ENCODE measurements at places on chromosomes 6 and 20.

DNA sequence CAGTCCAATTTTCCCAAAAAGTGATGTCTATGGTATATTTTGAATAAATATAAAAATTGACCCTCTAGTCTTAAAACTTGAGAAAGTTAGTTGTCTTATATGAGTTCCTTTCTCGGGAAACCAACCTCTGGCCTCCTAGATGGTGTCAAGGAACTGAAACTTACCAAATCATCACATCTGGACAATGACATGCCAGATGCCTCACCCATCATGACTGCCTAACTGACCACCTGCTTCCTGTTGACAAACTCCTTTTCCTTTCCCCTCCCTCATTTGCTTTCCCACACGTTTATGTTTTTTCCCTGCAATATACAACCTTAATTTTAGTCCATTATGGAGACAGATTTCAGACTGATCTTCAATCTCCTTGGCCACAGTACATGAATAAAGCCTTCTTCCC is 731.0 kb downstream of the EPHA7 start:
- no peak for DNase-seq

DNA sequence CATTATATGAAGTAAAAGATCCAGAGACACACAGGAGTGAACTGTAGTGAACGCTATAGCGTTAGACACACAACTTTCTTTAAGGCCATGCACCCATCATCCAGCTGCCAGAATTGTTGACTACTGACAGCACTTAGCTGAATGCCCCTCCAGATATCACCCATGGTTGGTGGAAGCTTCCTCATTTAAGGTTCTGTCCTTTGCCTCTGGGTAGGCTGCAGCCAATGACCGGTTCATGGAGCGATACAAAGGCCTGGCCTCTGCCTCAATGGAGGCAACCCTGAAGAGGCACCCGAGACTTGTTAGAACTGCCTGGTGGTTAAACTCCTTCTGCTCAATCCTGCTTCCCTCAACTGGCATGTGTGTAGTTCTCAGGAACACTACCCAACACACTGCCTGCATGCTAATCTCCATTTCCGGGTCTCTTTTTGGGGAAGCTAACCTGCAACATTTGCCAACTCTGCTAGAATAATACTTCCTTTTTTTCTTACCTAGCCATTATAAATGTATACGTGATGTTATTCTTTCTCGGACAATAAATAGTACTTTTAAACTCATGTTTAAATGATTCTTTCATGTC is 49.8 kb upstream of the THEMIS start:
- no peak for DNase-seq

DNA sequence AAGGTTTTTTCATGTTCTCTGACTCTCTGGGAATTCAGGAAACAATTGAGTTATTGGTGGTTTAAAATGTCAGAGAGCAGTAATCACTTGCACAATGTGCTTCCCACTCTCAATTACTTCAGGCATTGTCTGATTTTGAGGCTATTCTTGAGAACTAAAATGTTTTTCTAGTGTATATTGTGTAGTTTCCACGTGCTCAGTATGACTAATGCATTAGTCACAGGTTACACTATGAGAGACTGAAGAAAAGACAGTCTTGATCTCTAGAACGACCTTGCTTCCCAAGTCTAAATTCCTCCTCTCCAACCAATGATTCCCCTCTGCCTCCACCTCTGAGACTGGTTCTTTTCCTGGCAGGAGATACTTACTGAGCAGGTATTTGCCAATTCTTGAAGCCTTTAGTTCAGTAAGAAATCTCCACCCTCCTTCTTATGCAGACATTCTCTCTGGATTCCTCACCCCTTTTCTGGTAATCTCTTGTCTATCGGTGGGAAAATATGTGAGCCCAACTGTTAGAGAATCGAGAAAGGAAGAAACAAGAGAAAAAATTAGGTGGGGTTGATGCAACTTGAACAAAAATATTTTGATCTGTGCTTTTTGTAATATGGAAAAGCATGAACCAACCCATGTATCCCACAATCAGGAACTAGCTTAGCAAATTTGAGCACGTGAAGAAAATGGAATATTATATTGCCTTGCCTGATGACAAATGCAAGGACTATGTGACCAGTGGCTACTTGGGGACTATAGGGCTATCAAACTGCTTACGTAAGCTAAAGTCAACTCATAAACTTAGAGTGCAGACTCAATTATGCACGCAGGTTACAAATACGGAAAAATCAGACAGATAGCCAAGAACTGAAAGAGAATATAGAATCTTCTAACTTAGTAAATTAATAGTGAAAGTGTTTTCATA is 61.1 kb upstream of the SLC22A16 start:
- DNase-seq = no peak

GRCh38 chr20:49846206-49846807 is 33.7 kb downstream of the SLC9A8 start:
- DNase-seq = no peak

DNA sequence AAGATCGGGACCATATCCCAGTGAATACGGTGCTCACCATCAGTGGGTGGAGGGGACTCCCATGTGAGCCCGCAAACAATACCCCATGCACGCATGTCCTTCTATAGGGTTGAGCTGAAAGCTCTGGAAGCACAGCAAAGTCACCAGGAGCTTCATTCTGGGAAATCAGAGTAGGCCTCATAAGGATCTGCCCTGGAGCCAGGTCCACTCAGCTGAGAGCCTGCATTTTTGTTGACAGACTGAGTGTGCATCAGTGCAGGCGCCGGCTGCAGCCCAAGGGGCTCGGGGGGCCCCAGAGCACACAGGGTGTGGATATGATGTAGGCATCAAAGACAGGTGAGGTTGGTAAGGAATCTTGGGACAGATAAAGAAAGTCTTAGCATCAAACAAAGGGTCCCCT is 79.8 kb upstream of the CD93 start:
- no peak for DNase-seq

DNA sequence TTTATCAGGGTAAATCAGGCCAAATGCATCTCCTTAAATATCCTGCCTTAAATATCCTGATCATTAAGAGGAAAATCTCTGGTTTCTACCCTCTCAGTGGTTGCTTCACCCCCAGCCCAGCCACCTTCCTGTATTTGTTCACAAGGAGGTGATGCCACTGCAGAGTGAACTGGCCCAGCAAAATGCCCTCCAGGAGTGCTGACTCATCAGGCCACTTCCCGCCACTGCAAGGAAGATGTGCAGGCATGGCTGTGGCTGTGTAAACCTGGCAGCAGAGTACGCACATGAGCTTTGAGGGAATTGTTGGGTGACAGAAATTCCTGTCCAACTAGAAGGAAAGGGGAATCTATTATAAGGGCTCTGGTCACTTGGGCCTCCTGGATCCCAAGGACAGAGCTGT is 13.8 kb downstream of the NQO2 start:
- DNase-seq = no peak

- DNase-seq = no peak
These were observed 39.4 kb downstream of the SLC9A8 start for GRCh38 chr20:49851991-49852390.

DNA sequence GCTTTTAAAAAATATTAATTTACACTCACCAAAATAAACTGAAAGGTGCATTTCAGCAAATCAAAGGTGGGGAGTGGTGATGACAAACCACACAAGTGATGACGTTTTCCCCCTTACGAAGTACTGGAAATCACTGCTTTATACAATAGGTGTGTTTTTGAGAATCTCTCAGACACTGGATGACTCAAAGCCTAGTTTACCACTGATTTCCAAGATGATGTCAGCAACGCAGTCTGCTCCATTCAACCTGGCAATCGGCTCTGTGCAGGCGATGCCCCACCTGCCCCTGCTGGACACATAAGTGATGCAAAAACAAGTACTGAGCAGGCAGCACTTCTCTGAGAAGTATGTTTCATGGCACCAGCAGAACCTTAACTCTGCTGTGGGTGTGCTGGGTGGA is 114.4 kb downstream of the SOD2 start:
- no peak for DNase-seq

DNA sequence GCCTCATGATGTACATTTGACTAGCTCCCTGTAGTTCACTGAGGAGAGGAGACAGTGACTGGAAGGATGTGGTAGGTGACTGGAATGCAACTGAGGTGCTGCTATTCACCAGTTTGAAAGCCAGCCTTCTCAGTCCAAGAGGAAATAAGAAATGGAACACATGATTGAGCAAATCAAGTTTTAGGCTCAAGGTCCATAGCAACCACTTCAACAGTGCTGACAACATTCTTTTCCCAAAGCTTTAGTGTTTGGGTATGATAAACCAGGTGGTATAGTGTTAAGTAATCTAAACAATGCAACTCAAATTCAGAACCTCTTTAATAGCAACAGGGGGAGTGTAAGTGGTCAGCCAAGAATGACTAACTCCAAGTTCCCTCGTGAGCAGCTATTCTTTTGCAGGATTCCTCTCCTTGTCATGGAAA is 9.2 kb downstream of the ZHX3 start:
- DNase-seq = no peak

- no peak for DNase-seq
These were observed 72.2 kb downstream of the SASH1 start for GRCh38 chr6:148414836-148415235.

DNA sequence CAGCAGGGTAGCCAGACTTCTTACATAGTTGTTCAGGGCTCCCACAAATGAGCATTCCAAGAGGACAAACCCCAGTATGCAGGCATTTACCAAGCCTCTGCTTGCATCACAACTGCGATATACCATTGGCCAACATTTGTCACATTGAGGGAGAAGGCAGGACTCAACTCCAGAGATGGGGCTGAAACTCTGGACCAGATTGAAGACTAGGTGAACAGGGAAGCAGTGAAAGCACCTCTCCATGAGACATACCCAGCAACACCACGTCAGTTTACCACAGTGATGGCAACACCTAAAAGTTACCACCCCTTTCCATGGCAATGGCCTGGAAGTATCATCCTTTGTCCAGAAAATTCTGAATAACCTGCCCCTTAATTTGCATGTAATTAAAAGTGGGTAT is 7.9 kb upstream of the RALY start:
- no peak for DNase-seq

DNA sequence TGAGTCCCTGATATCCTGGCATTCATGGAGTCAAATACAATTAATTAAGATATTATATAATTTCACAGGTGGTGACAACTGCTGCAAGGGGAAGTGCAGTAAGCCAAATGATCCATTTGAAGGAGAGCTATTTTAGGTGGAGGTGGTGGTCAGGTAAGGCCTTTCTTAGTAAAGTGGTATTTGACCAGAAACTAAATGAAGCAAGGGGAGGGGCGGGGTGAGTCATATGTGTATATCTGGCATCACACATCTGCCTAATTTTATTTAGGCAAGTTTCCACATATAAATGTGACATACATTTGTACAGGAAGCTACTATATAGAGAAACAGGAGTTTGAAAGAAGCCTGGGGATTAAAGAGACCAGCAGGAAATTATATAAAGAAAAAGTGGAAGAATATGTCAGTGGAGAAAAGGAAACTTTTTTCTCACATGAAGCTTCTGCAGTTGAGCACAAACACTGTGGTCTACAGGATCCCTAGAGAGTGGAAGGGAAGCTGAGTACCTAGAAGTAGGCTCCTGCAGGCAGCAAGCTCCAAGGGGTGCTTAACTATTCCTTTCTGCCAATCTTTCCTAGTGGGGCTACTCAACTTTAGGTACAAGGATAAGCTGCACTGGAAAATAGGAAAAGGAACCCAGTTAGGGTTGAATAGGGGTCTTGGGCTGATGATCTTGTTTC is 99.6 kb downstream of the OGFRL1 start:
- DNase-seq = no peak
